Suprapubic skin (tissue), 4 donors: ENCODE measurements at places on chromosomes 6 and 20. TPM values are rescaled to one million over a fixed set of nuclear protein-coding genes. Genes with fewer than 3 reads are reported as not detected.
A peak's percentile ranks its signal among the peaks of the same experiment; 100 is the strongest.

GRCh38 chr20:44211177-44212039, 837 bp upstream of the OSER1 start:
- peak; percentile 67 for DNase-seq

The OXT gene
- total RNA-seq: not detected

DNA sequence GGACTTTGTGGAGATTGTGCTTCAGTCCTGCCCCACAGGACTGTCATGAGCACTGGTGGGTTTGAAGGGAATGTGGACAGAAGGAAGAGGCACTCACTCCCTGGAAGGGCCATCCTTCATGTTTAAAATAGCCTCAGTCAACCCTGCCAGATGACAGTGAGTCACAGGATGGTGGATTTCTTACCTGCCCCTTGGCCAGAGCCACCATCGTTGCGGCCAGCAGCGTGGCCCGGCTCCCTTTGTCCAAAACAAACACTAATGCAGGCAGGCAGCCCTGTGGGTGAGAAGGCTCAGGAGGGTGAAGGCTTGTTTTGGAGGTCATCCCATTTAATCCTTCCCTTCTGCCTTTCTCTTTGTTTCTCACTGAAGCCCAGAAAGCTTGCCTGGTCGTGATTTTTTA, 422.7 kb downstream of the CD83 start:
- DNase-seq: no peak

The MYBL2 gene
- total RNA-seq: 1.4 TPM

- DNase-seq: no peak
These were observed 32.0 kb downstream of the TFAP2A start for GRCh38 chr6:10382728-10383330.

The PLTP gene
- total RNA-seq: 49.2 TPM

The BPIFB4 gene
- total RNA-seq: not detected

The FAM83B gene
- total RNA-seq: 100 TPM

The LKAAEAR1 gene
- total RNA-seq: not detected

GRCh38 chr6:18997375-18997826, 610.3 kb downstream of the RNF144B start:
- DNase-seq: no peak

The BPIFA1 gene
- total RNA-seq: not detected

The GNAS-AS1 gene
- total RNA-seq: not detected

DNA sequence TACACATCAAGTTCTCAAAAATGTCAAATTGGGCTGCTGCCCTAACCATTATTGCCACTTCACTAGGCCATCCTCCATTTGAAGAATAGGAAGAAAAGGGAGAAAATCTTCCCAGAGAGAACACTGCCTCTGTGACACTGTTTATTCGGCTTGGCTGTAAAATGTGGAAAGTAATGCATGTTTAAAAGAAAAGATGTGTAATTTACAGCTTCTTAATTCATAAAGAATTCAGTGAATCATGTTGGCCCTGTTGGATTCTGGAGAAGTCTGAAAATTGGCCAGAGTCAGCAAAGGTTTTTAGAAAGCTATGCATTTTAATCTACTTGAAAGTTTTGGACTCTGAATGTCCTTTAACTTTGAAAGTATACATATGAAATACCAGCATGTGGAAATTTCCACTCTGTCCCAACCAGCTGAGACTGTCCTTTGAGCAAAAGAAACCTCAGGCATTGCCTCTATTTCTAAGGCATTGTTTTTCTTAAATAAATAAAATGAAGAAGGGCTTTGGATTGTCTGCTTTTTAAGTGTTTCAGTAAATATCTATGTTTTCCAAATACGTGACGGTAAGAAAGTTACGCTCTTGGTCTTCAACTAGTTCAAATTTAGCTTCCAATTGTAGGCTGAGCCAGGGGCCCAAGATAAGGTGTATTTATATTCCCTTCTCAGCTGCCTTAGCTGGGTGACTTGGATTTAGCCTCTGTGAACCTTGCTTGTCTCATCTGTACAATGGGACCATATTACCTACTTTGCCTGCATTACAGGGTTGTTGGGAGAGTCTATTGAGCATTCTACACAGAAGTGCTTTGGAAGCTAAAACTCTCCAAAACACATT, 222.2 kb downstream of the UST start:
- DNase-seq: no peak

- DNase-seq: no peak
These were observed 39.4 kb upstream of the SPDEF start for GRCh38 chr6:34595332-34596184.

The EPPIN gene
- not detected for total RNA-seq

GRCh38 chr20:1334370-1334731, 5.4 kb upstream of the SDCBP2 start:
- DNase-seq: peak; percentile 23

The TMEM244 gene
- not detected for total RNA-seq

GRCh38 chr20:329851-330232, 4.5 kb downstream of the SOX12 start:
- DNase-seq: no peak

DNA sequence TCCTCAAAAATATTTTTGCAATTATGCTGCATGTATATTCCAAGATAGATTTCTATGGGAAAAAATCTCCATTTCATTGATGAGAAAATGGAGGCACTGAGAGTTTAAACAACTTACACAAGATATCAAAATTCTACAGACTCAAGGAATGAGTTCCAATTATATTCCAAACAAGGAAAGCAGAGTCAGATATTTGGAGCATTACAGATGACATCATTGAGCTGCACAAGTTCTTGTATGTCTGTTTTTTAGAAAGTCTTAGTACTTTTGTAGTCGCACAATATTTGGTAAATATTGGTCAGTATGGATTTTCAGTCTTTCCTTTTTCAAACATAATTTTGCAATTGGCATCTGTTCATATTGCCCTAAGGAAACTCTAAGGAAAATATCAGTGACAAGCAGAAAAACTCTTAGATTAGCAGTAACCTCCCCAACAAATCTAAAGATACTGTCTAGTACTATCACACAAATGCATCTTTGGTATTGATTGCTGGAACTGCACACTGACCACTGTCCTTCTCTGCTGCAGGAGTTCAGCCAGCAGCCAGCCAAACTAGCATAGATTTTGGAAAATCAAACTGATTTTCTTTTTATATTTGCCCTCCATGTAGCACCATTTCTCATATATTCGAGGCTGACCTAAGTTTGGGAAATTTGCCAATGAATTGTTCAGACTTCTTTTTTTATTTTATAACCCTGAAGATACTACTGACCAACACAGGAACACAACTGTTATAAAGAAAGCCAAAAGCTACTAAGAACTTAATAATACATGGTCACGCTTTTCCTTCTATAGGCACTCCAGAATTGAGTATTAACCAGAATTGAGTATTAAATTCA, 51.7 kb upstream of the TBX18 start:
- no peak for DNase-seq

The WFDC11 gene
- total RNA-seq: not detected

GRCh38 chr20:37407019-37407566, 61.2 kb downstream of the SRC start:
- DNase-seq: no peak

GRCh38 chr6:72620871-72621290, 983 bp upstream of the KCNQ5 start:
- no peak for DNase-seq

- DNase-seq: no peak
These were observed 12.0 kb downstream of the KCNK5 start for GRCh38 chr6:39217177-39217864.

DNA sequence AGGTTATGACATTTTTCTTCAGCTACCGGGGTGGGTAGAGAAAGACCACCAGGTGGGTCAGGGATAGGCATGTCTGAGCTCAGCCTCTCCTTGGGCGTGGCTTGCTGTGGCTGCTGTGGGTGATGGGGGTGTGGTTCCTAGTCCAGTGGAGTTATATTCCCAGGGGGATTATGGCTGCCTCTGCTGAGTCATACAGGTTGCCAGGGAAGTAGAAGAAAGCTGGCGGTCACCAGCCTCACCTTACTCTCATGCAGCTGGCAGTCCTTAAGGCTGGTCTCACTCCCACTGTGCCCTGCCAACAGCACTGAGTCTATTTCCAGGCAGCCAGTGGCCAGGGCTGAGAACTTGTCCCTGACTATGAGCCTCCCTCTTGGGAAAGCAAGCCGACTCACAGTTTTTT, 130.0 kb downstream of the SCP2D1 start:
- no peak for DNase-seq

The FAM209B gene
- total RNA-seq: not detected

DNA sequence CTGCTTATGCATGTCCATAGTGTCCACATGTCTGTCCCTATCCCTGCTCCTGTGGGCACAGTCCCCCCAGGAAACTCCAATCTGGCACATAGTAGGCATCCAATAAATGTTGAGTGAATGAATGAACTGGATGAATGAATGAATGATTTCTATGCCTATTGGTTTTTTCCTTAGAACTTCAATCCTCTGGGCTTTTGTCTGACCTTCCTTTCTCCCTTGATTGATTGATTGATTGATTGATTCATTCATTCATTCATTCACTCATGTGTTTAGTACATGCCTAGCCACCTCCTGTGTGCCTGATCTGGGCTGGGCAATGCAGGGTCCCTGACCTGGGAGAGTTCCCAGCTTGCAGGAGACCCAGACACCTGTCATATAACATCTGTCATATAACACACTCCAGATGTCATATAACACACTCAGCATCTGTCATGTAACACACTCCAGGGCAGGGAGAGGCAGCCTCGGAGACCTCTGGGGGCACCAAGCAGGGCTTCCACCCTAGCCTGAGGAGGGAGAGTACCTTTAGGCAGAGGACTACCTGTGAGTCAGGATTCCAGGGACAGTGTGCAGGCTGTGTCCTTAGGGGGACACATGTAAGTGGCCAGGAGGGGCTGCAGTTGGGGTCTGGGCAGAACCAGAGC, 17.9 kb downstream of the VSTM2L start:
- no peak for DNase-seq

The RBM12 gene
- total RNA-seq: 21.6 TPM

DNA sequence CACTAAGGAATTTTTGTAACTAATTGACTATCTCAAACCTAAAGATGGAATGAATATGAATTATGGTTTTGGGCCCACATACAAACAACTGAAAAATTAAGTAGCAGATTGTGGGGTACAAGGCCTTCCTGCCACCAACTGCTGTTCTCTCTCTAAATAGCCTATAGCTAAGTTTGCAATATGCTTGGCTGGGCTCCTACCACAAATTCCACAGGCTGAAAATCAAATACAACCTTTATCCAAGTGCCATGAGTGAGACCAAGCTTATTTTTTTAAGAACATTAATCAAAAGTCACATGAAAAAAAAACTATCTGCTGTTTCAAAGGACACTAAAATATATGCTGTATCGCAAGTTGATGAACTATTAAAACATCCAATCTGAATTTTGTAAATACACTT, 52.1 kb downstream of the TENT5A start:
- no peak for DNase-seq

DNA sequence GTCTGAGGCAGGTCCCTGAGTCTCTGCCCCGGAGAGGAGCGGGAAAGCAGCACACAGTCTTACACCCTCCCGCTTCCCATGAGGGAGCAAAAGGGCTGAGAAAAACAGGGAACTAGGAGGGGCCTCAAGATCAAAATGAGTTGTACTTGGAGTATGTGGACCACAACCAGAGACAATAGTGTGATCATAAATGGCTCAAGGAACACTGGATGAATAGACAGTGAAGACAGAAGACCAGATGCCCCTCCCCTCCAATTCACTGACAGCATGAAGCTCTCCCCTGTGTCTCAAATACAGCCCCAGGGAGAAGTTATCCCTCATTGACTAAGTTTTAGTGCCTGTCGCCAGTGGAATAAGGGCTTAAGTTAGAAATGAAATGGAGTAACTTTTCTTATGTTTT, 191.0 kb downstream of the TFAP2A start:
- DNase-seq: no peak

The CYP24A1 gene
- total RNA-seq: 2.5 TPM

- no peak for DNase-seq
These were observed 124.0 kb downstream of the PXDC1 start for GRCh38 chr6:3627501-3627900.

DNA sequence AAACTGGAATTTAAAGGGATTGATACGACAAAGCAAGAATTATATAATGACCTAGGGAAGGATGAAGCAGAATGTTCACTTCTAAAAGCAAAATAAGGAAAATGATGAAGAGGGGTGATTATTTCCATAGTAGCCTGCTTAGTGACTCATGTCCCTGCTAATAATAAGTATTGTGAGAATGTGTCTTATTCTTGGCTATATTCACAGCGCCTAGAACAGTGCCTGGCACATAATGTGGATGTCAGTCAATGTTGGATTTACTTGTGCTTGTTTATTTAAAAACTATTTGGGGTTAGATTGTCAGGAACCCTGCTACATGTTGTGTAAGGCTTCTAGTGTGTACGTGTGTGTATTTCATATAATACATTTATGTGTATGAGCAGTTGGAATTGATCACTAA, 85.1 kb downstream of the ZFAND3 start:
- DNase-seq: no peak

The VWA7 gene
- 1.3 TPM for total RNA-seq

DNA sequence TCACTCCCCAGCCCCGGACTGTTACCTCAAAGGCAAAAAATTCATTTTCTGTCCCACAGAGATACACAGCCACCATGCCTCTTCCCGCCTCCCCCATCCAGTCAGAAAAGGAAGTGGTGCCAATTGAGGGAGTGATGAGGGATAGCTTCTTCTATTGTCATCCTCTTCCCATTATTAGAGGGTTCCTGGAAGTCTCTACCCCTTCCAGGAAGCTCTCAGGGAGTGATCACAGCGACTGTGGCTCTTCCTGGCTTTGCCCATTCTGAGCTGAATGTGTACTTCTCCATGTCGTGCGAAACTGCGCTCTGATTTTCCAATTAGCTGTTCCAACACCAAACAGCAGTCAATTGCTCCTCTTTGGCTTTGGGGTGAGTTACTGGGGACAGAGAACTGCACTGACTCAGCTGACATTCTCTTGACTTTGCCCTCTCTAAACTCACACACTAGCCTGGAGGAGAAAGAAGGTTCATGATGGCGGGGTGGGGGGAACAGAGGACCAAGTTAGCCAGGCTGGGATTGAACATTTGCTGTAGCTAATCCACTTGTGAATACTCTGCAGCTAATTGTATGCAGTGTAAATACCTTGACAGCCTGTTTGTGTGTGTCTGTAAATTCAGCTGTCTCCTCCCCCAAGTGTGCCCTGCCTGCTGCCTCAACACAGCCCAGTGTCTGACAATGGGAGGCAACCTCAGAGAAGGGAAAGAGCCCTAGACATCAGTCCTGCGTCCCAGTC, 2.4 kb upstream of the MDGA1 start:
- no peak for DNase-seq

DNA sequence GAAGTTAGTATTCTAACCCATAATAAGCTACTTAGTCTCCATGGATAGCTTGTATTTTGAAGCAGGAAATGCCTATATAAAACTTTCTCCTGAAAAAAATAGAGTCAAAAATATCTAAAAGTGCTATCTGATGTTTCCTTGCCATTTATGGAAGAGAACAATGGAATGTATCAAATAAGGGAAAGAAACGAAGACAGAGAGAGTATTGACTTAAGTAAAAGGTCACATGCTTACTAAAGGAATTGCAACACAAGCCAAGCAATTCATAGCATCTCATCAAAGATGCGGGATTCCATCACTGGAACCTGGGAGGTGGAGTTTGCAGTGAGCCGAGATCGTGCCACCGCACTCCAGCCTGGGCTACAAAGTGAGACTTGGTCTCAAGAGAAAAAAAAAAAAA, 112.9 kb upstream of the DTNBP1 start:
- DNase-seq: no peak

The MSH5 gene
- 60.1 TPM for total RNA-seq
